ENCODE measurements at places on chromosomes 7 and 10. TPM values are rescaled to one million over a fixed set of nuclear protein-coding genes. Genes with fewer than 3 reads are reported as not detected.
A peak's percentile ranks its signal among the peaks of the same experiment; 100 is the strongest.

- H3K27me3 ChIP-seq: no peaks in the 10 kb centered on the region
- H3K4me3 ChIP-seq: no peak overlapping the region
- peaks cover 46% of the 10 kb centered on the region for H3K36me3 ChIP-seq
- DNase-seq: no peak
- no peak overlapping the region for H3K27ac ChIP-seq
- peaks cover 24% of the 10 kb centered on the region for H3K4me1 ChIP-seq
These were observed 126.6 kb downstream of the TRRAP start for GRCh38 chr7:99004781-99005500.

DNA sequence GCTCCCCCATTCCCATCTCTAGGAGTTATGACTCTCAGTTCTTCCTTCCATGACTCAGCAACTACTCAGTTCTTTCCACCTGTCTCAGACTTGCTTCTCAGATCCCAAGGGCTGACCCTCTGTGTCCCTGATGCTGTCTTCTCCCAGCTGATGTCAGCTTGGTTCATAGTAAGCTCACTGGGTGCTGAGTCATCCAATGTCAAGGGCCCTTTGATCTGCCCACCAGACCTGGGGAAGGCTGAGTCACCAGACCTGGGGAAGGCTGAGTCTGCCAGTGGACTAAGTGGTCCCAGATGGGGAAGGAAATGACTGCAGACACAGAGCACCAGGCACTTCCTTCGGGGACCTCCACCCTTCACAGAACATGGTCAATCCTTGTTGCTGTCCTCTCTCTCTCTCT is 76.1 kb upstream of the ZEB1 start:
- peak; percentile 75 for DNase-seq
- no peak overlapping the region for H3K4me3 ChIP-seq
- no peak overlapping the region for H3K27ac ChIP-seq
- no peaks in the 10 kb centered on the region for H3K36me3 ChIP-seq
- peaks cover 6% of the 10 kb centered on the region for H3K4me1 ChIP-seq

The AGAP5 gene
- 8.8 TPM for total RNA-seq

- H3K4me3 ChIP-seq: no peak overlapping the region
- H3K27me3 ChIP-seq: no peaks in the 10 kb centered on the region
- H3K36me3 ChIP-seq: peaks cover 27% of the 10 kb centered on the region
- H3K4me1 ChIP-seq: peaks cover 9% of the 10 kb centered on the region
- DNase-seq: no peak
These were observed 64.1 kb downstream of the MINDY3 start for GRCh38 chr10:15796098-15796759.

DNA sequence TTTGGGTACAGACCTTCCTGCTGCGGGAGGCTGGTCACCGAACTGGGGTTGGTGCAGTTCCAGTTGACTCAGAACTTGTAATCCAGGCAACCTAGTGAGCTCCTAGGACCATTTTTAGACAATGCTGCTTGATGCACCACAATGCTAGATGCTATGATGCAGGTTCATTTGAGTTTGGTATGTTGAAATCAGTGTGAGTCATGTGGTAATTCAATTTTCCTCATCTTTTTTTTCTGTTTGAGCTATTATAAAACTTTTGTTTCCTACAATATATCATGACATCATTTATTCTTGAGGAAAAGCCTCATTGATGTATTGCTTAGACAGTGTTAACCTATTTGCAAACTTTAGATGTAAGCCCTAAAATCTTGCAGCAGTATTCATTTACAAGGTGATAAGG is 40.9 kb upstream of the MTPN start:
- no peaks in the 10 kb centered on the region for H3K36me3 ChIP-seq
- peaks cover 12% of the 10 kb centered on the region for H3K4me1 ChIP-seq
- no peak for DNase-seq
- H3K27ac ChIP-seq: no peak overlapping the region

DNA sequence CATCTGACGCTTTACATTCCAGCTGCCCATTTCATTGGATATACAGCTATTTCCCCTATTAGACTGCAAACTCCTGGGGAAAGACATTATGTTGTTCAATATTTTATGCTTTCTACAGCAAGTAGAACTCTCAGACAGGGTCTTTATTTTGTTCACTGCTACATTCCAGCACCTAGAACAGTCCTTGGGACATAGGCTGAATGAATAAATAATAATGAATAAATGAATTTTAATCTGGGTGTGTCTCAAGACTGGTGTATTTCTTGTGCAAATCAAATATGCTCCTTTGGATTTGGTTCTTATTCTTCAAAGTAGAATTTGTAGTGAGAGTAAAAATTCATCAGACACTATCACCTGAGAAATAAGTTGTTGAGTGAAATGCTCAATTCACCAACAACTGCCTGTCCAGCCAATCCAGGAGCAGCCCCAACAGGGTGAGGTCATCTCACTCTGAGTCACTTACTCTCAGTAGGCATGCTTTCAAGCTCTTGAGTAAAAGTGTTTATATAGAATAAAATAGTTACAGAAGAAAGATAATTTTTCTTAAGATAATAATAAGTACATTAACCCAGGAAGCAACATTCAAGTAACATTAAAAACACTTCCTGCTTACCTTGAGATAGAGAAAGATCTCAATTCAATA is 287.5 kb upstream of the NPVF start:
- no peaks in the 10 kb centered on the region for H3K36me3 ChIP-seq
- H3K4me3 ChIP-seq: no peak overlapping the region
- H3K27me3 ChIP-seq: no peaks in the 10 kb centered on the region
- DNase-seq: peak; percentile 12

The STRIP2 gene
- total RNA-seq: 12.2 TPM

DNA sequence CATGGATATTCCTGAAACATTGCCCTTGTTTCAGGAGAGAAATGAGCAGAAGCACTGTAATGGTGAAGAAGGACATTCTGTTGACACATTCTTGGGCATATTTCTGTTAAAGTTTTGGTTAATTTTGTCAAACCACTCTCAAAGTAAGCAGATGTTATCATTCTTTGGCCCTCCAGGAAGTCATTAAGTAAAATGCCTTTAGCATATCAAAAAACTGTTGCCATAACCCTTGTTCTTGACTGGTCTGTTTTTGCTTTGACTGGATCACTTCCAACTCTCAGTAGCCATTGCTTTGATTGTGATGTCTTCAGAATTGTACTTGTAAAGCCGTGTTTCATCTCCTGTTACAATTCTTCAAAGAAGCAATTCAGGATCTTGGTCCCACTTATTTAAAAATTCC is 404.3 kb upstream of the LRRTM3 start:
- H3K27ac ChIP-seq: no peak overlapping the region
- no peaks in the 10 kb centered on the region for H3K36me3 ChIP-seq
- H3K27me3 ChIP-seq: no peaks in the 10 kb centered on the region
- no peak for DNase-seq

DNA sequence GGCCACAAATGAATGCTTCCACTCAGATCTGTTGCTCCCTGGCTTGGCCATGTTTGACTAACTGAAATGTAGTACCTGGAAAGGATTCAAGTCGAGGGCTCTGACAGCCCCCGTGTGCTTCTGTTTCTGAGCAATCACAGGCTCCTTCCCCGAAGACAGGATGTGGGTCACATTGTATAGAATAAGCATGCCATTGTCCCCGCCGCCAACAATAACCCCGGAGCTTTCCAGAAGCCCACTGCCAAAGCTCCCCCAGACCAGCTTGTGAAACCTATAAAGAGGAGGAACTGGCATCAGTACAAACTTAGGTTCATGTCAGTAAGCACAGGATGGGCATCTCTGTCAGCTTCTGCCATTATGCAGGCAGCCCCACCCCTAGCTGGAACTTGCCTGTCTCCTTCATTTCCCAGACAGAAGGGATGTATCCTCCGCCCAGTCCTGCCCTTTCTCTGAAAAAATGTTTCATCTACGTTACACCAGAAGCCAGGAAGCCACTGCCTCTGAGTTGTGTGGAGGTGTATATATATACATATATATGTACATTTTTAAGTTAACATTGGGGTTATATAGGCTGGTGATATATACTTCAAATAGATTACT is 10.3 kb downstream of the SEC31B start:
- peaks cover 72% of the 10 kb centered on the region for H3K4me1 ChIP-seq
- H3K4me3 ChIP-seq: peak overlapping the region; percentile 59
- H3K27ac ChIP-seq: peak overlapping the region; percentile 95

DNA sequence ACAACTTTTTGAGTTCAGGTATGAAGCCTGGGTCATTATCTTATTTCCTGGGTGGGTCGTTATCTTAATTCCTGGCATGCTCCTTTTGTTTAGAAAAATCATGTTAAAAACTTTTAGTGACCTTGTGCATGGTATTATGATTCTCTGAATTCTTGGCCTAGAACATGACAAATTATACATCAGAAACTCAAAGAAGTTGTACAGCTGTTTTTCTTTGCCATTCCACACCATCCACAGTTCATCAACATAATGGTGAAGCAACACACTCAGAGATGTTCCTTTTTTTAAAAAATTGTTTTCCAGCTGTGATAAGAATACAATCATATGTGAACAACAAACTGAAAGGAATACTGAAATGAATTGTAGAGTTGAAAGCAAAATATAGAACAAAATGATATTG is 149.2 kb upstream of the SEMA3D start:
- no peak overlapping the region for H3K4me3 ChIP-seq
- no peak for DNase-seq
- no peaks in the 10 kb centered on the region for H3K36me3 ChIP-seq
- no peaks in the 10 kb centered on the region for H3K27me3 ChIP-seq
- no peak overlapping the region for H3K27ac ChIP-seq

The SOSTDC1 gene
- not detected for total RNA-seq

- DNase-seq: no peak
- no peak overlapping the region for H3K27ac ChIP-seq
- no peaks in the 10 kb centered on the region for H3K36me3 ChIP-seq
These were observed 61.2 kb upstream of the FAM20C start for GRCh38 chr7:130875-131780.

GRCh38 chr10:33716501-33717267 is 382.2 kb upstream of the NRP1 start:
- no peak overlapping the region for H3K27ac ChIP-seq
- no peak for DNase-seq
- H3K36me3 ChIP-seq: no peaks in the 10 kb centered on the region
- H3K27me3 ChIP-seq: no peaks in the 10 kb centered on the region
- H3K4me3 ChIP-seq: no peak overlapping the region

GRCh38 chr7:43110791-43111535 is 1.5 kb upstream of the HECW1 start:
- H3K27me3 ChIP-seq: peaks cover 67% of the 10 kb centered on the region
- H3K27ac ChIP-seq: no peak overlapping the region
- no peak overlapping the region for H3K4me3 ChIP-seq
- no peaks in the 10 kb centered on the region for H3K36me3 ChIP-seq
- peaks cover 5% of the 10 kb centered on the region for H3K4me1 ChIP-seq
- DNase-seq: no peak

DNA sequence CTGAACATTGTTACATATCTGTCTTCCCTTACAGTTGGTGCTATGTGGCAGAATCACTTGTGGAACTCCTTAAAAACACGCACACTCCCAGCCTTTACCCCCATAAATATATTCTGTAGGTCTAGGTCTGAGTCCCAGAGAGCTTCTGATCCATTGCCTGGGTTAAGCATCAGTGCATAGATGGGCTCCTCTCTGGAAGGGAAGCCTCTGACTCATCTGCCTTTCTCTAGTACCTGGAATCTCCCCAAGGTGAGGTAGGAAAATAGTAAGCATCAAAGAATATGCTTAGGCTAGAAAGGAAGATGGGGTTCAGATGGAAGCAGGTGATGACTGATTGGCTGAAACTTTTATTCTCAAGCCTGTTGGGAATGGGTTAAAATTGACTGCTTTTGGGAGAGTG is 26.1 kb downstream of the PROSER2 start:
- no peak overlapping the region for H3K27ac ChIP-seq
- DNase-seq: no peak
- H3K27me3 ChIP-seq: peaks cover 18% of the 10 kb centered on the region
- no peaks in the 10 kb centered on the region for H3K36me3 ChIP-seq
- no peak overlapping the region for H3K4me3 ChIP-seq

DNA sequence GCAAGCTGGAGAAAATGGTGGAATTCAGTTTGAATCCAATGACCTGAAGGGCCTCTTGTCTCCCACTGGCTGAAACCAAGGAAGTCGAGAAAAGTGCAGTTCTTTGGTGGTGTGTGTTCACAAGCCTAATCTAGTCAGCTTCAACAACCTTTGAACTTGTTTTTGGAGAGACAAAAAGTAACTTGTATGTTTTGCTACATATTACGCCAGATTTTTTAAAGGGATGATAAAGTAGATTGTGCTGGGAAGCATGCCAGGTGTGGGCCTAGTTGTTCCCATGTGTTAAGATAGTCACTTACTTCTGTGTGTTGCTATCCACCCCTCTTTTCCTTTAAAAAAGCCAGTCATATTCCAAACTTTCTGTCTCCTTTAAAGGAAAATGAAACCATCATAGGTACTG is 79.7 kb upstream of the FAM3C start:
- no peak overlapping the region for H3K4me3 ChIP-seq
- H3K4me1 ChIP-seq: no peaks in the 10 kb centered on the region
- H3K27ac ChIP-seq: no peak overlapping the region
- no peaks in the 10 kb centered on the region for H3K27me3 ChIP-seq

The MALRD1 gene
- 0.29 TPM for total RNA-seq

DNA sequence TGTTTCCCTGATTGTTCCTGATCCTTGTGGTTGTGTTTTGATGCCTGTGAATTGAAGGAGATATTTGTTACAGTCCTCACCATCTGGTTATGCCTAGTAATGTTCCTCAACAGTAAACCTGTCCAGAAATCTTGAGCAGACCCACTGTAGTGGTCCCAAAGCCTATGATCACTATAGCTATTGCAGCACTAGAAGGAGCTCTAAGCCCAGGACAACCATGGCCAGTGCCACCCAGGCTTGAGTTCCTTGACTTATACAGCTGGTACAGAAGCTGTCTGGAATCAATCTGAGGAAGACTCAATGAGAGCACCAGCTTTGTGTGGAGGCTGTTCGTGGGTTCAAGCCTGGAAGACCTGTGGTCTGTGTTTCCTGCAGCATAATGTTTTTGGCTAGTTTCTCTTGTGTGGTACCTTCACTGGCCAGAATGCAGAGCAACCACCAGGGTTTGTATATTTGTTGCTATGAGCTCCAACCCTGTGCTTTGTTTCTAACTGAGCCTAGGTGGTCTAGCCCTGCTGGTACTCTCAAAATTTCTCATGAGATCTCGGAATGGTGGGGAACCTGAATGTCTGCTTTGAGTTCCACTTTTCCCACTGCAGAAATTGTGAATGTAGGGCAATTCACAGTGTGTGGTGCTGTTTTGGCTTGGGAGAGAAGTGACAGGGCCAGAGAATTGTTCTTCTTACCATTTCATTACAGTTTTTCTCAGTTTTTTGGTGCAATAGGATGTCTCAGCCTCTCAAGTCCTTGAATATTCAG is 355.2 kb downstream of the SUGCT start:
- no peak overlapping the region for H3K27ac ChIP-seq
- no peaks in the 10 kb centered on the region for H3K4me1 ChIP-seq
- no peak for DNase-seq
- H3K36me3 ChIP-seq: no peaks in the 10 kb centered on the region
- H3K4me3 ChIP-seq: no peak overlapping the region
- no peaks in the 10 kb centered on the region for H3K27me3 ChIP-seq

GRCh38 chr10:125343118-125343925 is 183.0 kb upstream of the CTBP2 start:
- no peaks in the 10 kb centered on the region for H3K4me1 ChIP-seq
- peak; percentile 9 for DNase-seq
- H3K27me3 ChIP-seq: no peaks in the 10 kb centered on the region

- peaks cover 64% of the 10 kb centered on the region for H3K4me1 ChIP-seq
- no peaks in the 10 kb centered on the region for H3K36me3 ChIP-seq
- H3K27me3 ChIP-seq: no peaks in the 10 kb centered on the region
- DNase-seq: peak; percentile 61
These were observed 26.5 kb upstream of the RBM20 start for GRCh38 chr10:110617425-110618229.

- no peak overlapping the region for H3K27ac ChIP-seq
- no peaks in the 10 kb centered on the region for H3K36me3 ChIP-seq
- DNase-seq: no peak
- no peaks in the 10 kb centered on the region for H3K4me1 ChIP-seq
- peaks cover 6% of the 10 kb centered on the region for H3K27me3 ChIP-seq
- H3K4me3 ChIP-seq: no peak overlapping the region
These were observed 239.2 kb upstream of the ZMIZ1 start for GRCh38 chr10:78829565-78829964.

All from activated CD8-positive, alpha-beta T cell treated with anti-CD3 and anti-CD28 coated beads for 36 hours (primary cell).